Activated CD4-positive, alpha-beta T cell treated with anti-CD3 and anti-CD28 coated beads, Interleukin-2, amount 10 ng/mL, durations not matched to agents 24 days and 14 days (primary cell): ENCODE measurements at places on chromosomes 11 and 22.

GRCh38 chr22:38317122-38317994, at the start of gene CSNK1E:
Gene CSNK1E, minus strand, starts transcription at chr22:38317433. Its CDS starts 3,276 bp downstream, at chr22:38314157.
- DNase-seq, result peak; percentile 94

DNA sequence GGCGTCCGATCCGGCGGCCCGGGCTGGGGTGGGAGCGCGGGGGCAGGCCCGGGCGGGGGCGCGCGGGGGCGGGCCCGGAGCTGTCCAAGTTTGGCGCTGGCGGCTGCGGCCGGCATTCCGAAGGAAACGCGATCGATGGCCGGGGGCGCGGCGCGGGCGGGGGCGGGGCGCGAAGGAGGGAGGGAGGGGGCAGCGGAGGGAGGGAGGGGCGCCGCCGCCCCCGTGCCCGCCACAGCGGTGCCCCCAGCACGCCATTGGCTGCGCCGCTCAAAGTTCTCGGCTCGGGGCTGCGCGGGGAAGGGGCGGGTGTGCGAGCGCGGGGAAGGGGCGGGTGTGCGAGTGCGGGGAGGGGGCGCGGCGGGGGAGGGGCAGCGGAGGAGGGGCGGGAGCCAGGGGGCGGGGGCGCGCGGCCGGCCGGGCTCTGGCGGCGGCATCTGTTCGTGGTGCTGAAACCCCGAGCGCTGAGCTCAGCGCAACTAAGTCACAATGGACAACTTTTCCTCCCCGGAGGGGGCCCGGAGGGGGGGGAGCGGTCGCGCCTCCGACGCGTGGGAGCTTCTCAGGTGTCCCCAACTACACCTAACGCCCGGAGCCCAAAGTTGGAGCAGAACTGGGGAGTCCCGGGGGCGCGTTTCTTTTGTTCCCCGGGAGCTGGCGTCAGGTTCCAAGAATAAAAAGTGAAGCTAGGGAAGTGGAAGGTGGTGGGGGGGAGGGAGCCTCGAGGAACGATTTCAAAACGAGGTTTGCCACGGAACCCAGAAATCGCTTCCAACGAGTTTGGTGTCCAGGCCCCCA, 2.2 kb downstream of the PHF21B start:
- DNase-seq, result no peak

- no peak for DNase-seq
Observed at GRCh38 chr11:47932544-47932943, 47.8 kb upstream of the PTPRJ start.

DNA sequence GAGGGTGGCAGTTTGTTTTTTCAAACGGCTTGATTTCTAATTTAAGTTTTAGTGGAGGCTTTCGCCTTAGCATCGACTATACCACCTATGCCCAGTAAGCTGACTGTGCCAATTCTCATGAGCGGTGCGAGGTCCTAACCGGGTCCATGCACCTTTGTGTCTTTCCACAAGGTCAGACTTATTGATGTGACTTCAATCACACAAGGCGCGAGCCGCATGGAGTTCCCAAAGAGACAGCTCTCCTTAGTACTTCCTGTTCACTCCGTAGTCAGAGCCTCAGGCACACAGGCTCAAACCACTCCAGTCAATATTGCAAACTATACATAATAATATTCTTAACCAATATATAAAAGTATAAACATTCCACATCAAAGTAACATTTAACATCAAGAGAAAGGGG, 18.2 kb downstream of the ST14 start:
- no peak for DNase-seq

DNA sequence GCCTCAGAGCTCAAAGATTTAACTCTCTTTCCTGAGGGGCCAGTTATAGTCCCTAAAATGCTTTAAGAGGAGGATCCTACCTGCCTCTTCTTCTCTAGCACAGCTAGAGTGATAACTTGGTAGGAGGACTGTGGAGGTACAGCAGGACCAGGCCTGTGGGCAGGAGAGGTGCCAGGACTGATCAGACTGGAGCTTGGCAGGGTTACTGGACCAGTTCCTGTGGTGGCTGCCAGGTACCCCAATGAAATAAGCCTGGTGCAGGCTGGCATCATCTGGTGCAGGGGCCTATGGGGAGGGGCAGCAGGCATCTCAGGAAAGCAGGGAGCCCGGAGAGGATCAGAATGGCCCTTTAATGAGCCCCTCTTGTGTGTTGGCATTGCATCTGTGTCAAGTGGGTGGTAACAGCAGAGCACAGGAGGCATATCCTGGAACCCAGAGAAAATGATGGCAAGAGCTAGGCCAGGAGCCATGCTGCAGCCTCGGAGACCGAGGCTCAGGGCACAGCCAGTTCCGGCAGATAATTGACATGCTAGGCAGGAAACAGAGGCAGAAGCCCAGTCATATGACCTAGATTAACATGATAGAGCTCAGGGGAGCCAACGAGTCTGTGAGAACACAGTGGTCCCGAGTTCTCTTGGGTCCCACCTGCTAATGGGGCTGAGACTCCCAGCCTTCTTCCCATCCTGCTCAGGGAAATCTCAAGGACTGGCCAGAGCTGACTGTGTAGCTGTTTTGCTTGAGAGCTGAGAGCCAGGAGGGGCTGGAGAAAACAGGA, 187.5 kb upstream of the ZBED5 start:
- DNase-seq, result no peak

DNA sequence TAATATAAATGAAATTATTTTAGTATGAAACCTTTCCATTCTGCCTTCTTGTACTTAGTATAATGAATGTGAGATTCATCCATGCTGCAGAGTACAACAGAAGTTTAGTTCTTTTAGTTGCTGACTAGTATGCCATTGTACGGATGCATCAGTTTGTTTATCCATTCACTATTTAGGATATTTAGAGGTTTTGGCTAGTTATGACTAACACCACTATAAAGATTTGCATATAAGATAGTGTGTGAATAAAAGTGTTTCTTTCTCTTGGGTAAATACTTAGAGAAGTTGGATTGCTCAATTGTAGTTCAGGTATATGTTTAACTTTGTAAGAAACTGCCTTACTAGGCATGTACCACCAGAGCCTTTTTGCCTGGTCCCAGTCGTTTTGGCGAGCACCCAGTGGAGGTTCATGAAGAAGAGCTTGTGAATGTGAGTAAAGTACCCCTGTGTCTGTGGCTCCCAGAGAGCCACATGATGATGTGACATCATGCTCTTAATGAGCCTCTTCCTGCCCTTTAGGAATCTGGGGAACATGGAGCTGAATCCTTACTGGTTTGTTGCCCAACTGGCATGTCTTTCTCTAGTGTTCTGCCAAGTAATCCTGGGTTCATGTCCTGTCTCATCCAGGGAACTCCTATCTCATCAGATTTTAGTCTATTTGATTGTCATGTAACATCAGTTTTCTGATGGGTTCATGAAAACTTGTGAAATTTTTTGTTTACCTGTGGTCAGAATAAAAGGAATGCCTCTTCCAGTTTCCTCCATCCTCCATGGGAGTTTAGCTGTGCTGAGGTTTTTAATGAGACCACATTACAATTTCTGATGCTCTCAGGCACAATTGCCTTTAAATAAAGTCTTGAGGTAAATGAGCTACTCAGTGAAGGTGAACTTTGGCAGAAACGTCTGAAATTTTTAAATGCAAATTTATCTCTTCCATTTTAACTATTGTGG, 234.8 kb downstream of the CASP12 start:
- no peak for DNase-seq

GRCh38 chr11:108960501-108960900, 295.6 kb downstream of the DDX10 start:
- DNase-seq, result no peak

DNA sequence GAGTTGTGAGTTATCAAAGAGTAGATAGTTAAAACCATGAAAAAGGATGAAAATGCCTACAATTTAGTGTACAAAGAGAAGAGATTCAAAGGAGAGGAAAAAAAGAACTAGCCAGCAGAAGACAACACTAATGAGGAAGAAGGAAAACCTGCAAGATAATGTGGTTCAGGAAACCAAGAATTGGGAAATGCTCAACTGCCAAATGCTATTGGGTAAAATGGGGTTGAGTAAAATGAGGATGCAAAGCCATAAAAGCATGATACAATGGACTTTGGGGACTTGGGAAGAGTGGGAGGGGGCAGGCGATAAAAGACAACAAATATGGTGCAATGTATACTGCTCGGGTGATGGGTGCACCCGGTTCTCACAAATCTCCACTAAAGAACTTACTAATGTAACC, 7.6 kb upstream of the OR52K2 start:
- DNase-seq, result no peak

DNA sequence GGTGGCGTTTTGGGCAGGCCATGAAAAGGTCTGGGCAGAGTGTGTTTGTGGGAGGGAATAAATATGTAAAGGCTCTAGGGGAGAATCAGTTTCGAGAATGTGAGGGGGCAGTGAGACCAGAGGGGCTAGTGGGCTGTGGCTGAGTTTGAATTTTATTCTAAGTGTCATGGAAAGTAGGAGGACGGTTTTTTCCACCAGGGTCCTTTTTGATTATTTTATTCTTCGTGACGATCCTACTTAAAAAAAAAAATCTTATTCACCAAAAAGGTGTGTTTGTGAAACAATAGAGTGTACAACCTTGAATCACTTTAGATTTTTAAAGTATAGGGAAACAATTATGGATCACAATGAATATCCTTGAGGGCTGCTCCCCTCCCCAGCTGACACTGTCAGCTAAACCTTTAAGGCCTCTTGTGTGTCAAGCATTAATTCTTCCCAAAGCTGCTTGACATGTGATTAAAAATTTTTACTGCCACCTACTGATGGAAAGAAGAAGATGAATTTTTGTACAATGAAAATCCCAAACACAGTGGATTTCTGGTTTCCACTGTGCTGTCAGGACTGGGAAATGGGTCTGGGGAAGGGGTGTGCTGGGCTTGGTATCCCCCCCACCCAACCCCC, 107.5 kb upstream of the OR4B1 start:
- DNase-seq, result no peak

- no peak for DNase-seq
Observed at GRCh38 chr11:27525824-27526516, 19.4 kb upstream of the LIN7C start.
